ENCODE measurements at places on chromosomes 5 and 9. TPM values are rescaled to one million over a fixed set of nuclear protein-coding genes. Genes with fewer than 3 reads are reported as not detected.

GRCh38 chr5:76292620-76293322 is 110.3 kb upstream of the IQGAP2 start:
- no peaks in the 10 kb centered on the region for H3K36me3 ChIP-seq
- no peak overlapping the region for H3K27ac ChIP-seq
- H3K27me3 ChIP-seq: no peaks in the 10 kb centered on the region
- H3K4me3 ChIP-seq: no peak overlapping the region

DNA sequence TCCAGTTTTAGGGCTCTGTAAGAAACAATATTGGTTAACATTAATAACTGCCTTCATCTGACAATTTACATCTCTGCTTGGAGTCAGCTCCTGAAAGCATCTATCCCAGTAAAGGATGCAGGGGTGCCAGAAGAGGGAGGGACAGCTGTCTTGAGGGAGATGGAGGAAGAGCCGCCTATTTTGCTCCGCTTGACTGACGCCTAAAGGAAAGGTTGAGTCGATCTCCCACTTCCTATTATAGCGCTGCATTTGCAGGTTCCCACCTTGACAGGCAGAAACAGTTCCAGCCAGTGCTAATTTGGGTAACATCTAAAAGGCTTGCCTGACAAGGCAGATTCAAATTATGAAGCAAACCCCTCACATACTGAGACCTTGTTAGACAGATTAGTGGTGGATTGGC is 374.6 kb downstream of the SPATA31D1 start:
- H3K4me3 ChIP-seq: no peak overlapping the region
- H3K27ac ChIP-seq: no peak overlapping the region
- no peaks in the 10 kb centered on the region for H3K36me3 ChIP-seq
- DNase-seq: no peak
- H3K4me1 ChIP-seq: no peaks in the 10 kb centered on the region
- no peaks in the 10 kb centered on the region for H3K27me3 ChIP-seq

Gene SLC22A4
- 1.5 TPM for total RNA-seq

DNA sequence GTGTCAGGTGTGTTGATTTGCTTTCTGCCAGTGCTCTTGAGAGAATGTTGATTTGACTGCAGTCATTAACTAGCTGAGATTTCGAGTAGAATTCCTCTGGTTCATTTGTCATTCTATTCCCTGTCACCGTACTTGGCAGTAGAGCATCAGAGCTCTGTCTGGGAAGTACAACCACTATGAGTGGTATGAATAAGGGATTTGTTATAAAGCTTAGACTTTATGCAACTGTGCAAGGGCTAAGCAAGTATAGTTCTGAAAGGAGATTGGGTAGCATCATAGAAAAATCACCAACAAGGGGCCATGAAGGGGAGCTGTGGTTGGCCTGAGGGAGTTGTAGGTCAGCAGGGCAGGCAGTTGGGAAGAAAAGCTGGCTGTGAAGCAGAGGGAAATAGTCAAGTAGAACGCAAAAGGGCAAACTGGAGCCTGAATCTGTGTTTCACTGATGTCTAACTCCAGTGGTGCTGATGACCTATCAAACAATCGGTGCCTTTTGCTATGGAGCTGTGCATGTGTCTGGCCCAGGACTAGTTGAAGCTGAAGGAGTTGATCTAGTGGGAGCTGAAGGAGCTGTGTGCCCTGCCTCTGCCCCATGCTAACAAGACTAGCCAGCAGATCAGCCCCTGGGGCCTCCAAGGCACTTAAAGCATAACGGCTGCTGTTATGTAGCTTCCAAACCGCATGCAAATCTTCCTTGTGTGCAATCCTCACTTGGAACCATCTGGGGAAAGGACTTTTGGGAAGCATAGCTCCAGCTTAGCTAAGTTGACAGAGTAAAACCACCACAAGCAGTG is 110.0 kb downstream of the SLC28A3 start:
- H3K4me3 ChIP-seq: no peak overlapping the region
- DNase-seq: no peak
- no peaks in the 10 kb centered on the region for H3K4me1 ChIP-seq
- H3K27me3 ChIP-seq: no peaks in the 10 kb centered on the region
- H3K27ac ChIP-seq: peak overlapping the region; percentile 23

DNA sequence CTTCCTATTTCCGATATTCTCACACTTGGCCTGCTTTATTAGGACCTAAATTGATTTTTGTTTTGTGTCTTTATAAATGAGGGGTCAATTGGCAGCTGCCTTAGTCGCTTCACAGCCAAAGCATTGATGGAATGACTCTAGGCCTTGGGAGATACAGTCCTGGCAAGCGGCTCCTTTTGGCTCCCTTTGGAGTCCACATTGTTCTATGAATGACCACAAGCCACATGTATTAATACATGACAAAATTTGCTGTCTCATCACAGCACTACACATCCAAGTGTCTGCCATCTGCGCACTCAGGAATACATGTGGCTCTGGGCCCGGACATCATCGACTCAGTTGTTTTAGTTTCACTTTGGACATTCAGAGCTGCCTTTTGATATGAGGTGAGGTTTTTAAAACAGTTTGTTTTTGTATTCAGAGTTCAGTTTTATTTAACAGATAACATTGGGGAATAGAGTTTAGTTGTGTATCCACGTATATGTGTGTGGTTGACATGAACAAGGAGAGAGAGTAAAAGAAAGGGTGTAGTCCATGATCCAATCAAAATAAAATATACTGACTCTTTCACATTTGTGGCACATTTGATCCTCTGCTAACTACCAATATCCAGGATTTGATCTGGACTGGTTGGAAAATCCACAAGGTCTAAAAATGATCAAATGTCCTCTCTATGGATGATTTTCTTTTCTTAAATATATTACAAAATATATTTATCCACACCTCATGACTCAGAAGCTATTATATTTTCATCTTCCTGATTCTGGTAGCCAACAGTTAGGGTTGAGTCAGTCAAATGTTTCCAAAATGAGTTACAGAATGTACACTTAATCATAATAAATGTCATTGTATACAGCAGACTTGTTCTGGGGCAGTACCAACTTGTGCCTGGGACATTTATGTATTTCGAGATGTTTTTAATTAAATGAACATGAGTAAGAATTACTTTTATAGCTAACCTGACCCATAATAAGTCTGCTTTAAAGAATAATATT is 114.0 kb upstream of the MTAP start:
- no peak overlapping the region for H3K27ac ChIP-seq
- no peaks in the 10 kb centered on the region for H3K27me3 ChIP-seq
- no peak overlapping the region for H3K4me3 ChIP-seq
- no peaks in the 10 kb centered on the region for H3K36me3 ChIP-seq
- no peak for DNase-seq

GRCh38 chr5:170357955-170358444 is 31.2 kb downstream of the KCNMB1 start:
- DNase-seq: peak; percentile 50
- H3K36me3 ChIP-seq: no peaks in the 10 kb centered on the region
- no peak overlapping the region for H3K4me3 ChIP-seq
- H3K4me1 ChIP-seq: peaks cover 78% of the 10 kb centered on the region
- peak overlapping the region; percentile 37 for H3K27ac ChIP-seq

Gene PCDHGB3
- total RNA-seq: 9.2 TPM

DNA sequence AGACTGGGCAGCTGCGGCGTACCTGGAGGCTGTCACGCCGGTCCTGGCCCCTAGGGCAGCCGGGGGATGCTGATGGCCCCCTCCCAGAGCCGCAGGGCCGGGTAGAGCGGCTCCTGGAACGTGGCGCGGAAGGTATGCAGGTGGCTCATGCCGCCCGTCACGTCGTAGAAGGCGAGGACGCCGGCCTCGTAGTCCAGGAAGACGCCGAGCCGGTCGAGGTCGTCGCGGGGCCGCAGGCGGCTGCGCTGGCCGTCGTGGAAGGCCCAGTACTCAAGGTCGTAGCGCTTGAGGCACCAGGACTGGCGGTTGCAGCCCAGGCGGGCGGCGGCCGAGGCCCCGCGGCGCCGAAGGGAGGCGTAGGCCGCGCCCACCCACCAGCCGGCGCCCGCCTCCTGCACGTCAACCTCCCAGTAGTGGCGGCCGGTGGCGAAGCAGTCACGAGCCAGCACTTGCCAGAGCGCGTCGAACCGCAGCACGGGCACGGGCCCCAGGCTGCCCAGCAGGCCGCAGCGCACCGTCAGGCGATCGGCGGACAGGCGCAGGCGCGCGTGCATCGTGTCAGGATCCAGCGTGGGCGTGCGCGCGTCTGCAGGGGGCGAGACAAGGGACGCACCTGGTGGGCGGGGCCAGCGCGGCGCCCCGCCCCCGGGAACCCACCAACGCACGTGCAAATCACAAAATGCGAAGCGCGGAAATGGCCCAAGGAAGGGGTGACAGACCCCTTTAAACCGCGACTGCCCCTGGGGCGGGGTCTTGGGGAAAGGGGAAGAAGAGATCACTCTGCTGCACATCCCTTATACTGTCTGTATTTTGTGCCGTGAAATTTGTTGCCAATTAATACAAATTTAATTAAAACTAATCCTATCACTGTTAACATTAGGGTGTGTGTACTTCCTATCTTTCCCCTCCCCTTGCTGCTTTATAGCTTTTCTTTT is 31.2 kb downstream of the NANS start:
- no peak overlapping the region for H3K4me3 ChIP-seq
- DNase-seq: peak; percentile 22
- H3K27me3 ChIP-seq: peaks cover 7% of the 10 kb centered on the region
- no peaks in the 10 kb centered on the region for H3K36me3 ChIP-seq
- H3K27ac ChIP-seq: no peak overlapping the region

GRCh38 chr9:133782157-133783130 is 44.3 kb upstream of the SARDH start:
- no peaks in the 10 kb centered on the region for H3K36me3 ChIP-seq
- no peak overlapping the region for H3K27ac ChIP-seq
- H3K27me3 ChIP-seq: no peaks in the 10 kb centered on the region
- H3K4me1 ChIP-seq: no peaks in the 10 kb centered on the region

Gene CKS2
- total RNA-seq: 3.0 TPM

DNA sequence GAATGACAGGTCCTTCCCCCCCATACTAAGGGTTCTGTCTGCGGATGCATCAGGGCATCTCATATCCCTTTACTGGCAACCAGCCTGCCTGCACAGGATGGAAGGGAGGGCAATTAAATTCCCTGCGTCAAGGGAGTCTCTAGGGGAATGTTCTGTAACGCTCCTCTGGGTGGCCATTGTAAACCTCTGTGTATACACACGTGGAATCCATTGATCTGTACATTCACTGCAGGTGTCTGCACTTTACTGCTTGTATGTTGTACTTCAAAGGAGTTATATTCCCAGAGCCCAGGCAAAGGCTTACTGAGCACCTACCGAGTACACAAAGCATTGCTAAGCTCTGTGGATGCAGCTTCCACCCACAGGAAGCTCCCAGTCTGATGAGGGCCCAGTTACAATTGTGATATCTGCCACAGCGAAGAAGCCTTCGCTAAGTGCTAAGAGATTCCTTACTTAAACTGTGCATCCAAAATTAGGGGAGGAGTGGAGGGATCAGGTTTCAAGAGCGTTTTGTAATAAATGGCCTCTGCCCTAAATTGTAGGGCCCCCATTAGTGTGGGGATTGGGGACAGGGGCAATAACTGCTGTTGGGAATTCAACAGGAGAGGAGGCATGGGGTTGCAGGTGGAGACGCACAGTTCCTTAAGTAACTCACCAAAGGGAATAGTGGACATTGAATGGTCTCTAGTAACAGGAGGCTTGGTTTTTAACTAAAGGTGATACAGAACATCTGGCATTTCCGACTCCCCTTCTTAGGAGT is 1.5 kb upstream of the RETREG1 start:
- H3K4me3 ChIP-seq: no peak overlapping the region
- no peak overlapping the region for H3K27ac ChIP-seq
- H3K36me3 ChIP-seq: no peaks in the 10 kb centered on the region
- peaks cover 4% of the 10 kb centered on the region for H3K27me3 ChIP-seq

DNA sequence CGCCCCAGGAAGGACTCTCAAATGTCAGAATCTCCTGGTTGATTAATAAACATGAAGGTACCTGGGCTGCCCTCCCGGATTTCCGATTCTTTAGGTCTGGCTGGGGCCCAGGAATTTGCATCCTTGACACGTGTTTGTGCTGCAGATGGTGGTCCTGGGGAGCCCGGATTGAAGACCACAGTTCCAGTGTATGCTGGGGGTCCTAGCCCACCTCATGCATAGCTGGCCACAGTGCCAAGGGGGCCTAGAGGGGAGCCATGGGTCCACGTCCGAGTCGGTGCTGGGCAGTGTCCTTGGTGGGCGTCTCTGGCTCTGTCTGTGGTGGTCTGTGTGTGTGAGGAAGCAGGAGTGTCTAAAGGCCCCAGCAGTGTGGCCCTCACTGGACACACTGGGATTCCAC is 3.2 kb downstream of the NCS1 start:
- no peak overlapping the region for H3K27ac ChIP-seq
- no peaks in the 10 kb centered on the region for H3K27me3 ChIP-seq
- H3K36me3 ChIP-seq: no peaks in the 10 kb centered on the region

DNA sequence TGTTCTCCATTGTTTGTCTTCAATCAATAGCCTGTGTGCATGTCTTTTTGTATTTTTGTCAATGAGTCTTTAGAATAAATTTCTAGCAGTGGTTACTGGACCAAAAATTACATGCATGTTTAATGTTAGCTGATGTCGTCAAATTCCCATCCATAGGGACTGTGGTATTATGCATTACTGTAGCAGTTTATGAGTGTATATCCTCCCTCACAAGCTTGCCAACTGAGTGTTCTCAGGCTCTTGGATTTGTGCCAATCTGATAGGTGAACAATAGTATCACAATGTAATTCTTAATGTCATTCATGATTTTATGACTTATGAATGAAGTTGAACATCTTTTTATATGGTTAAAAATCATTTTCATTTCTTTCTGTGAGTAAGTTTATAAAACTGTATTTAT is 13.0 kb downstream of the SNX24 start:
- no peaks in the 10 kb centered on the region for H3K27me3 ChIP-seq
- no peaks in the 10 kb centered on the region for H3K4me1 ChIP-seq
- no peak overlapping the region for H3K27ac ChIP-seq
- H3K4me3 ChIP-seq: no peak overlapping the region
- no peaks in the 10 kb centered on the region for H3K36me3 ChIP-seq

Gene SLCO4C1
- total RNA-seq: 0.07 TPM

- no peak overlapping the region for H3K4me3 ChIP-seq
- no peak overlapping the region for H3K27ac ChIP-seq
- H3K27me3 ChIP-seq: peaks cover 17% of the 10 kb centered on the region
- DNase-seq: peak; percentile 46
Observed at GRCh38 chr9:130144703-130145102, 27.5 kb upstream of the NCS1 start.

- H3K4me3 ChIP-seq: no peak overlapping the region
- H3K27ac ChIP-seq: no peak overlapping the region
- no peaks in the 10 kb centered on the region for H3K4me1 ChIP-seq
- peak; percentile 84 for DNase-seq
- no peaks in the 10 kb centered on the region for H3K36me3 ChIP-seq
- H3K27me3 ChIP-seq: no peaks in the 10 kb centered on the region
Observed at GRCh38 chr9:83334320-83334719, 203.9 kb downstream of the FRMD3 start.

Gene LAMC3
- 0.15 TPM for total RNA-seq

GRCh38 chr5:123460296-123460729 is 37.1 kb upstream of the CEP120 start:
- no peaks in the 10 kb centered on the region for H3K36me3 ChIP-seq
- no peak overlapping the region for H3K27ac ChIP-seq
- H3K4me3 ChIP-seq: no peak overlapping the region
- H3K27me3 ChIP-seq: no peaks in the 10 kb centered on the region
- H3K4me1 ChIP-seq: peaks cover 7% of the 10 kb centered on the region
- no peak for DNase-seq

Gene ANKRD34B
- not detected for total RNA-seq

GRCh38 chr5:151318850-151319732 is 15.5 kb upstream of the SLC36A3 start:
- H3K36me3 ChIP-seq: no peaks in the 10 kb centered on the region
- no peak overlapping the region for H3K27ac ChIP-seq

All from heart right ventricle (tissue), 16 donors.